ENCODE measurements at places on chromosomes 7 and 10.

- ATAC-seq: peak; percentile 69
Measured at GRCh38 chr7:70595755-70596597, 536.0 kb upstream of the GALNT17 start.

DNA sequence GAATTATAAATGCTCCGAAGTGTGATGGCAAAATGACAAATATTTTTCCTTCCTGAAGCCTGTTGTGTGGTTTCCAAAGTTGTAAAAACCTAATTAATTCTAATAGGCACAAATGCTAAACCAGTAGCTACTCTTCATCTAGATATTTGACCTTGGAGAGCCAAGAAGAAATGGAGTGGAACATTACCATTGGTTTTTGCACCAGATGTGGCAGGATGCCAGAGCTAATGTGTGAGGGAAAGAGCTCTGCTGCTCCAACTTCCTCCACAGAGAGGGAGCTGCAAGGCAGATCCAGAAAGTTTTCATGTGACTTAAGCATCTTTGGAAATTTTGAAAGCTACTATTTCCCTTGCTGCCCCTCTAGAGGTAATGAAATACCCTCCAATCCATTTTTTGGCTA, 65.1 kb upstream of the HPS1 start:
- ATAC-seq: no peak

- ATAC-seq: peak; percentile 0
Measured at GRCh38 chr10:101817337-101818118, 716 bp downstream of the OGA start.

DNA sequence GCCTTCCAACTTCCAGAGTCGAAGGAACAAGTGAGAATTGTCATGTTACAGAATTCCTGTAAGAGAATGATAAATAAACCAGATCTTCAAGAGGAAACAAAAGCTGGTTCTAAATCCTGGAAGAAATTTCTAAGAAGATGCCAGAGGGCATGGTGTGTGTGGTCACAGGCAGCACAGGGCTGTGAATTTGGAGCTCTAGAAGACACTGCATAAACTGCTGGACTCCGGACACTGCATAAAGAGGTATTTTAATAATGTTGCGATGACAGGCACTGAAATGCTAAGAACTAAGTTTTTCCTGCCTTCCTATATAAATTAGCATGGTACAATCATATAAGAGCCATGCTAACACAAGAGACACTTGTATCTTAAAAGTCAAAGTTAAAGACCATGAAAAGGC, 86.0 kb downstream of the LARP4B start:
- no peak for ATAC-seq

DNA sequence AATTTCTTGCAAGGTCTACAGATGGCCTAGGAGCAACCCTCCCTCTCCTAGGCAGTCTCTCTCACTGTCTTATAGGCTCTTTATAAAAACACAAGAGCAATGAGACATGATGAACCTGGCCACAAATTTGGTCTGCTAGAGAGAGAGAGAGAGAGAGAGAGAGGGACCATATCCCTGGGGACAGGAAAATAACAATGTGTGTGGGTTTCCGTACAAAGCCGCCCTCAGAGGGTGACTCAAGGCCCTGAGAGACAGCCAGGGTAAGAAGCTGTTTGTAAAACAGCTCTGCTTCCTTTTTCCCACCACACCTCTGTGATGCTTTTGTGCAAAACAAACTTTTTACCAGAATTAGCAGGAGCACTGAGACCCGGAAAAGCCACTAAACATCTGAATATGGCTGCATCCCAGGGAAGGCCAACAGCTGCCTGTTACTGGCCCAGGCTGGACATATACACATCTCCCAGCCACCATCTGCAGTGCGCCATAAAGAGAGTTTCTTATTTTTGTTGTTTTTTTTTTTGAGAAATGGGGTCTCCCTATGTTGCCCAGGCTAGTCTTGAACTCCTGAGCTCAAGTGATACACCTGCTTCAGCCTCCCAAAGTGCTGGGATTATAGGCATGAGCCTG, 18.4 kb downstream of the GIMAP5 start:
- ATAC-seq: peak; percentile 72

DNA sequence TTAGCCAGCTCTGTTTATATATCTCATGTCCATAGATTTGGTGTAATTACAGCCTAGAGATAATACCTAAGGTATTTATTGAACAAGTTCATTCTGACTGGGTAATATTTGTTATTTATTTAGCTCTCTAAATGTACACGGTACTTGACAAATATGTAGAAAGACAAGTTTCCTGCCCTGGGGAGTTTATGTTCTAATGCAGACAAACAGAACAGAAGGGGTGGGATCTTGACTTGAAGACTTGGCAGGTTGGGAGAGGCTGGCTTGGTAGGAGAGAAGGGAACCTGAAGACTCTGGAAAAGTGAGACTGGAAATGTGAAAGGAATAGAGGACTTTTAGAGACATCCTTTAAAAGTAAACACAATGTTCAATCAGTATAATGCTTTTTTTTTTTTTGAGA, 97.7 kb upstream of the CDK6 start:
- no peak for ATAC-seq

- ATAC-seq: peak; percentile 94
Measured at GRCh38 chr7:65809259-65809981, 63.5 kb upstream of the VKORC1L1 start.

GRCh38 chr10:33487014-33487776, 152.7 kb upstream of the NRP1 start:
- no peak for ATAC-seq

GRCh38 chr10:75542906-75543305, 111.5 kb downstream of the LRMDA start:
- ATAC-seq: peak; percentile 36

DNA sequence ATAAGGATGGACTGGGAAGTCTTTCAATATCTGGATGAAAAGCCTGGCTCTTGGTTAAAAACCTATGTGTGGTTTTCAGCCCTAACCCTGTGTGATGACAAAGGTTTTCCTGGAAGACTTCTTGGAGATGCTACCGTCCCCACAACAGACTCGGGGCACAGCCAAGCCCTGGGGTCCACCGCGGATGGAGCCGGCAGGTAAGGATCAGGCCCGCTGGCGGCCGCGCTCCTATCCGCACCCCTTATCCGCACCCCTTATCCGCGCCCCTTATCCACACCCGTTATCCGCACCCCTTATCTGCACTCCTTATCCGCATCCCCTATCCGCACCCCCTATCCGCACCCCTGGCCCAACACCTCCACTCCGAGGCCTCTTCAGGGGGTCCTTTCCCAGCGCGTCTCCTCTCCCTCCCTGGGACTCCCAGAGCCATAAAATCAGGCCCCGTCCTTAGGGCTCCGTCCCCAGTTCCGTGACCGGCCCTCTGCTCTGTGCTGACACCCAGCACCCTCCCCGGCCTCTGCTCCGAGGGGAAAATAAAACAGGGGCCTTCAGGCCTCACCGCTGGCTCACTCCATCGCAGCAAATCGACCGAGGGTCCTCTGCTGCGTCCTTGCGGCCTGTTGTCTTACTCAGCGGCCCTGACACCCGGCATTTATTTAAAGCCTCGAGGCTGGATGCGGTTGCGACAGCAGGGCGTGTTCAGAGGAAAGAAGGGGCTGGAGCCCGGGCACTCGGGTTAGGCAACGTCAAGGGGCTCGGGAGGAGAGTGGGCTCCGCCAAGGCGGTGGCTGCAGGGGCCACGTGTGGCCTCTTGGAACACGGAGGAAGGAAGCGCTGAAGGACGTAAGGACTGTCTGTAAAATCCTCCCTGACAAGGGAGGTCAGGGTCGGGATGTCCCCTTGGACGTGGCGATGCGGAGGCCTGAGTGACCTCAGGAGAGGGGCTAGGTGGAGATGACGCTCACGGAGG, 215.1 kb upstream of the ADARB2 start:
- no peak for ATAC-seq

DNA sequence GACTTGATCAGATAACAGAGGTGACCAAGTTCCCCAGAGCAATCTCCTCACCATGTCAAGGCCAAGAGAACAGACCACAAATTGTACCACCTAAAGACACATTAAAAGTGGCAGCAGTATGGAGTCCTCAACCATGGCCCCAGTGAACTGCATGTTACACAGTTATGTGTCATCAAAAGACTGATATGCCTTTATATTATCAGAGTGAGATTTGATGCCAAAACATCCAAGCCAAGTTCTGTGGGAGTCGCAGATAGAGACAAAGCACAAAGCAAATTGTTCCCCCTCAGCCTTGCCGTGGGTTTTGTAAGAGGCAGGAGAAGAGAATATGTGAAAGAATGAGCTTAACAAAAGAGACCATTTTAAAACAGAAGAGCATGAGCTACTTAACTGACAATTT, 39.2 kb upstream of the TES start:
- no peak for ATAC-seq

GRCh38 chr7:28144266-28144665, 36.3 kb downstream of the JAZF1 start:
- no peak for ATAC-seq

- ATAC-seq: no peak
Measured at GRCh38 chr10:60803433-60803832, 25.2 kb downstream of the CDK1 start.

DNA sequence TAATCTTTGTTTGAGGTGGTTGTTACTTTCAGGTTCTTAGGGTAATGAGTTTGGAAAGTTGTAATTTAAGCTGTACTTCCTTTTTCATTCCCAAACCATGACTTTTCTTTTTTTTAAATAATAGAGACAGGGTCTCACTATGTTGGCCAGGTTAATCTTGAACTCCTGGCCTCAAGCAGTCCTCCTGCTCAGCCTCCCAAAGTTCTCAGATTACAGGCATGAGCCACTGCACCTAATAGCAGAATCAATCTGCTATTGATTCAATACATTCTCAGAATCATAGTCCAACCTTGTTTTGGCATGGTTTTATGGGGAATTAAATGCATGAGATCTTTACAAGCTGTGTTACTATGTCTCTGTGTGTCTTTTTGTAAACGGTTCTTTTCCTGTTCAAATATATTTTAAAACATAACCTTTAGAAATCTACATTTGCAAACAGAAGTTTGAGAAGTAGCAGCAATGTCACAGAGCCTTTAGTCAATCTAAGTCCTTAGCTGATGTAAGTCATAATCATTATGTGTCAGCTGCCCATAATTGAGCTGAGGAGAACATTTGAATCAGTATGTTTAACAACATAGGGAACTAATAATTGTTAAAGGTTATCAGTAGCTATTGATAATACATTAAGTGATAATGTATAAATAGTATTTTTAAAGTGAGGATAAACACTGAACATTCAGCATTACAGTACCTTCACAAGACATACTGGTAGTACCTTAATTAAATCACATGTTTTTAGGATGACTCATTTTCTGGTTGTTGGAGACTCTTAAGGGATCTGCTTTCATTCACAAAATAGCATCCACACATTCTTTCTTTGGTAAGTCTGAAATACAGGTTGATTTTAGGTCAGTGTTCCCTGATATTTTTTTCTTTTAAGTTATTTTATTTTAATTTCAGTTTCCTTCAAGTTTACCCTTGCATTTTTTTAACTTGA, 8.8 kb downstream of the INPP5F start:
- ATAC-seq: no peak

DNA sequence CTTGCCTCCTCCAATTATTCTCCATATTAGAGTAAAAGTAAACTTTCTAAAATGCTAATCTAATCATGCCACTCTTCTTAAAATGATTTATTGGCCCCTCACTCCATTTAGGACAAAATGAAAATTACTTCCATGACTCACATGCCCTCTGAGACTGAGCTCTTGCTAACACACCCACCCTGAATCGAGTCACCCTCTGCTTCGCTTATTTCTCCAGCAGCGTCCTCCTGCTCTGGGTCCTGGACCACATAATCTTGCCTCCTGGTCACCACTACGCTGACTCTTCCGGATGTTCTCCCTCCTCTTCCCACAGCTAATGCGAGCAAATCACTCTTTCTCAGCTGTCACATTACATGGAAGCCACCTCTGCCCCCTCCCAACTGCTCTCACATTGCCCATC, 384.0 kb upstream of the FZD8 start:
- ATAC-seq: no peak

- ATAC-seq: no peak
Measured at GRCh38 chr7:81767926-81768325, 1.9 kb downstream of the HGF start.

- ATAC-seq: no peak
Measured at GRCh38 chr7:108716783-108717182, 147.1 kb downstream of the DNAJB9 start.

Measured in stimulated activated memory B cell treated with anti-CD40 and anti-IgM and Interleukin-4, amounts not matched to agents 10 μg/mL and 1 μg/mL and 100 μg/mL, for 72 hours (primary cell).